Smooth muscle cell of the pulmonary artery (primary cell): ENCODE measurements at places on chromosomes 5 and 9. TPM values are rescaled to one million over a fixed set of nuclear protein-coding genes. Genes with fewer than 3 reads are reported as not detected.

Gene ST6GALNAC6
- total RNA-seq, result 45.6 and 55.6 TPM in 2 replicates

Gene CFAP77
- total RNA-seq, result 0.13 TPM in 2 replicates

Gene GABBR2
- total RNA-seq, result 0.46 TPM in 1 of 2 replicates, not detected in the other

Gene FAM200C
- total RNA-seq, result 4.5 and 7.2 TPM in 2 replicates

Gene PCDHGB5
- 34.3 and 47.0 TPM in 2 replicates for total RNA-seq

Gene CERCAM
- total RNA-seq, result 338 and 365 TPM in 2 replicates

Gene GDNF
- 0.13 and 0.69 TPM in 2 replicates for total RNA-seq

Gene NTNG2
- 3.4 and 3.8 TPM in 2 replicates for total RNA-seq

Gene ZNF346
- total RNA-seq, result 14.3 and 14.7 TPM in 2 replicates

Gene CDKN2B-AS1
- total RNA-seq, result 1.3 and 1.8 TPM in 2 replicates

Gene TMEM252
- not detected in 2 replicates for total RNA-seq

Gene RABGAP1
- total RNA-seq, result 52.0 and 63.9 TPM in 2 replicates

Gene SOX30
- not detected in 2 replicates for total RNA-seq

Gene FOXI1
- not detected in 2 replicates for total RNA-seq

Gene KIAA0825
- 3.1 and 3.8 TPM in 2 replicates for total RNA-seq

Gene POU5F2
- total RNA-seq, result 1.1 and 1.2 TPM in 2 replicates

Gene PCA3
- 0.07 and 0.13 TPM in 2 replicates for total RNA-seq

Gene SEMA6A
- total RNA-seq, result 0.20 and 0.23 TPM in 2 replicates

Gene C5orf58
- not detected in 2 replicates for total RNA-seq

Gene CREB3
- total RNA-seq, result 62.6 and 72.7 TPM in 2 replicates

Gene TOR1A
- 35.0 and 39.6 TPM in 2 replicates for total RNA-seq

Gene C9orf57
- total RNA-seq, result not detected in 2 replicates

Gene PLEKHG4B
- total RNA-seq, result 0.07 TPM in 1 of 2 replicates, not detected in the other

Gene AGXT2
- not detected in 2 replicates for total RNA-seq

Gene FAM78A
- 0.69 and 0.85 TPM in 2 replicates for total RNA-seq
